ENCODE measurements at places on chromosomes 5 and 9.

- no peak for DNase-seq
These were observed 65.9 kb downstream of the GLDC start for GRCh38 chr9:6579613-6580012.

- DNase-seq: no peak
These were observed 72.0 kb upstream of the COL5A1 start for GRCh38 chr9:134569626-134570025.

- DNase-seq: no peak
These were observed 607 bp downstream of the SPEF2 start for GRCh38 chr5:35618304-35618636.

DNA sequence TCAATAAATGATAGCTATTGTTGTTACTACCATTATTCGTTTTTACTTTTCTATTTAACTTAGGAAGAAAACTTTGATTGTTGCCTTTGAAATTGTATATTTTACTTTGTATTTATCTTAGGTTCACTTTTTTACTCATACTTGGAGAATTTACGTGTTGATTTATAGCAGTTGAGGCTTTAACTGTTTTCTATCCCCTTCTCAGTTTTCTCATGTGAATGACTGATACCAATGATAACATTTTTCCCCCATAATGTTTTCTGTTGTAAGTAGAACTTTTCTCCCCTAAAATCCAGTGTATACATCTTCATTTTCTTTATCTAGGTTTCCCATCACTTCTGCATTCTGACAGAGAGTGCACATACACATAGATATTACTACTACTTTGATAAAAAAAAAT is 54.4 kb downstream of the FSD1L start:
- DNase-seq: no peak

DNA sequence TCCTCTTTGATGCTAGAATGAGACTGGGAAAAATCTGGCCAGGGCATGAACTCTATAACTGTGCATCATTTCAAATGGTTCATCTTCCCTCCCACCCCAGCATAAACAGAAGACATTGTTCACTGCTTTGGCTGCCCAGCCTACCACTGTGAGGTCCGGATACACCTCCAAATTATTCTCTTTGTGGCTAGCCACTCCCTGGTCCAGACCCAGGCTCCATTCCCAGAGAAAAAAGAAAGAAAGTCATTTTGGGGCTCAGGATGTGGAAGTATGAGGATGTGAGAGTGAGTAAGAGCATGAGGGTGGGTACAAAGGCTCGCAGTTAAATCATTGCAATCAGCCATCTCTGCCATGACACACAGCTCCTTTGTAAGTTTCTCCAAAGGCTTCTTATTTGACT is 559.2 kb downstream of the PSAT1 start:
- no peak for DNase-seq

GRCh38 chr9:135741276-135742219 is 39.6 kb downstream of the KCNT1 start:
- DNase-seq: no peak

GRCh38 chr5:81698813-81699212 is 52.1 kb downstream of the SSBP2 start:
- no peak for DNase-seq

GRCh38 chr9:34446468-34446891 is 11.9 kb downstream of the FAM219A start:
- no peak for DNase-seq
